Posterior vena cava (tissue), 2 donors: ENCODE measurements at places on chromosomes 6 and 20. TPM values are rescaled to one million over a fixed set of nuclear protein-coding genes. Genes with fewer than 3 reads are reported as not detected.

The APOM gene
- total RNA-seq, result 0.60 TPM

The HTR1E gene
- not detected for total RNA-seq

The EEF1E1 gene
- 16.0 TPM for total RNA-seq

The CARMIL1 gene
- total RNA-seq, result 20.4 TPM

The NFATC2 gene
- 4.4 TPM for total RNA-seq
